ENCODE measurements at places on chromosomes 4 and X.

- DNase-seq: no peak
These were observed 469.1 kb downstream of the GBA3 start for GRCh38 chr4:23161787-23162186.

- DNase-seq: no peak
These were observed 599.1 kb upstream of the GRIA3 start for GRCh38 chrX:122584981-122585380.

DNA sequence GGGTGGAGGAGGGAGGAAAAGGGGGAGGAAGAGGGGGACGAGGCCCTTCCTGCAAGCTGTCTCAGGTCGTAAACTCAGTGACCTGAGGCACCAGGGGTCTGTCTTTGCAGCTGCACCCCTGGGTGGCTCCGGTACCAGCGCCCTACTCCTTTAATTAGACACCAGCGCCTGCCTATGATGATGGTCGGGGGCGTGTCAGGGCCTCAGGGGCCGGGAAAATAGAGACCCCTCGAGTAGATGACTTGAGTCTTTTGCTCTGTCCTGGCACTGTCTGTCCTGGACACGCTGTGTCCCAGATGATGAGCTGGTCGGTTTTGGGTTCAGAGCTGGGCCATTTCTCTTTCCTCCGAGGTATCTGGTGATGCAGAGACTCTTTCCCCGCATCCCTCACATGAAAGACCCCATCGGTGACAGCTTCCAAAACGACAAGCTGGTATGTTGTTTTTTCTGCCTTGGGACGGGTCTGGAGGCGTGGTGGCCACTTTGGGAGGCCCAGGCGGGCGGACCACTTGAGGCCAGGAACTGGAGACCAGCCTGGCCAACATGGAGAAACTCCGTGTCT is 11.2 kb downstream of the SLC25A6 start:
- DNase-seq: no peak

DNA sequence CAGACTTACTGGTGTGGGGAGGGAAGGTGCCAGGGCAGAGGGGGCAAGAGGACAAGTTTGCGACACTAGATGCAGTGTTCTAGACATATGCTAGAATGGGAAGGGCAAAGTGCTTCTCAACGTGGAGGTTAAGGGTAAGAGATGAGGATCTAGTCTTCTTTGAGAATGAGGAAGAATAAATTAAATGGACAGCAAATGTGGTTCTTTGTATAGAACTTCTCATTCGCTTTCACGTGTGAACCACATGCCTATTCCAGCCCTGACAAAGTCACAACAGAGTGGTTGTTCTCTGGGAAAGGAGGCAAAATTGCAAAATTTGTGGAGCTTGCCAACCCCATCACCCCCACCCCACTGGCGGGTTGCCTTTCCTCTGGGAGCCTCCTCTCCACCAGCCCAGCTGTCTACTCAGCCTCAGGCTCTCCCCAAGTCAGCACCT is 1.5 kb upstream of the ANXA5 start:
- no peak for DNase-seq

GRCh38 chr4:131534944-131535645 is 1614.0 kb upstream of the PCDH10 start:
- no peak for DNase-seq

- DNase-seq: no peak
These were observed 12.8 kb downstream of the SCD5 start for GRCh38 chr4:82785611-82786400.

DNA sequence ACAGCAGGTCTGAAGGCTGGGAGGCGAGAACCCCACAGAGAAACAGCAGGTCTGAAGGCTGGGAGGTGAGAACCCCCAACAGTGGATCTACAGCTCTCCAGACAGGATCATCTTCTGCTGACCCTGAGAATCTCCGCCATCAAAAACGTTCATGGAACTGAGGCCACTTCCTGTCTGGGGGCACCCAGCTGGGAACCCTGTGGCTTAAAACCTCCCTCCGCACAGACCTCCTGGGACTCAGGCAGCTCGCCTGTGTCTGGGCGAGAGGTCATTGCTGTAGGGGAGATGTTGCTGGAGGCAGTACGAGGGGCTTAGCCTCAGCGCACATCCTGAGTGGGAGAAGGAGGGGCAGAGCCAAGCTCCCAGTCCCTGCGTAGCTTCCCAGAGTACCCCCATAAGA is 15.1 kb upstream of the CLDN24 start:
- DNase-seq: no peak

- no peak for DNase-seq
These were observed 13.2 kb upstream of the CAPN6 start for GRCh38 chrX:111283446-111283845.

DNA sequence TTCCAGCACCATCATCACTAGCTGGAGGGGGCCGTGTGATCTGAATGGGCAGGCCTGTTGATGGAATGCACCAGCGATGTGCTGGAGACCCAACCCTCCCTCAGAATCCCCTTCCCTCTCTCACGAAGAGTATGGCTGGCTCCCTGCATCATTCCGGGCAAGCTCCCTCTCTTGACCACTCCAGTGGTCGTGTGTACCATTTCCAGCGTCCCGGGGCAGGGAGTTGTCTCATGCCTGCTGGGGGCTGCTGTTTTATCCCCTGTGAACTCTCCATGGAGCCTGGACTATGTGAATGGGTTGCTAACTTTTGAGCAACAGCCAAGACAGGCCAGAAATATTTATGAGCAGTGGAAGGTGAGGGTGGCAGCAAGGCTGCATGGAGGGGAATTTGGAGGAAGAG is 8.1 kb downstream of the CSAG1 start:
- no peak for DNase-seq

- no peak for DNase-seq
These were observed 100.0 kb downstream of the SH3BGRL start for GRCh38 chrX:81301877-81302276.

GRCh38 chrX:37746951-37747350 is 32.9 kb upstream of the CYBB start:
- DNase-seq: no peak

DNA sequence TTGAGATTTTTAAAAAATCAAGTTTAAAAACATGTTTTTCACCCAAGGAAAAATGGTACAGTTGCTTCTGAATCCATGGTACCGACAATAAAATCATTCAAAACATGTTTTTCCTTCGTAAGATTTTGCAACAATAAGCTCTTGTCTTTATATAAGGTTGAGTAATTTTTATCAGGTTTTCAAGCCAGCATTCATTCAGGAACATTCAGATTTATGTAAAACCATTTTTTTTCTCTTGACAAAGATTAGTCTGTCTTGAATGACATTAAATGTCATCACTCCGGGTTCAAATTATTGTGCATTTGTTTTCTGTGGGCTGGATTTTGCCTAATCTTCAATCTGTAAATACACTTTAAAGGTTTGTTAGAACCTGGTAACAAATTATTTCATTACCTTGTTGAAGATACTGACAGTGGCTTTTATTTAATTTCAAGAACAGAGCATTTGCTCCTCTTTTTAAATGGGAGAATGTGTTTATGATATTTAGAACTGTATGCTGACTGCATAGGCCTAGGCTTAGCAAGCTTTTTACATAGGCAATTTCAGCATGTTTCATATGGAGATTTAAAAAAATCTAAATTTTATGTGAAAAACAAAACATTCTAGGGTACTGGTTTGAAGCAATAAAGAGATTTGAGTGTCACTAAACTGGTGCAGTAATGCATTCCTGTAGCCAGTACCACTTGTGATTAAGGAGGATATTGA is 336.4 kb upstream of the HAND2 start:
- no peak for DNase-seq

- DNase-seq: no peak
These were observed 11.4 kb upstream of the SLAIN2 start for GRCh38 chr4:48329976-48330375.

- DNase-seq: no peak
These were observed 94.9 kb upstream of the MYOZ2 start for GRCh38 chr4:119040694-119041185.

GRCh38 chrX:4994855-4995254 is 1233.8 kb downstream of the NLGN4X start:
- DNase-seq: no peak

GRCh38 chrX:108584617-108585211 is 145.1 kb downstream of the COL4A5 start:
- DNase-seq: no peak

GRCh38 chr4:62058571-62058970 is 858.4 kb downstream of the ADGRL3 start:
- DNase-seq: no peak

- DNase-seq: no peak
These were observed 29.4 kb upstream of the ADRA2C start for GRCh38 chr4:3736806-3737205.

DNA sequence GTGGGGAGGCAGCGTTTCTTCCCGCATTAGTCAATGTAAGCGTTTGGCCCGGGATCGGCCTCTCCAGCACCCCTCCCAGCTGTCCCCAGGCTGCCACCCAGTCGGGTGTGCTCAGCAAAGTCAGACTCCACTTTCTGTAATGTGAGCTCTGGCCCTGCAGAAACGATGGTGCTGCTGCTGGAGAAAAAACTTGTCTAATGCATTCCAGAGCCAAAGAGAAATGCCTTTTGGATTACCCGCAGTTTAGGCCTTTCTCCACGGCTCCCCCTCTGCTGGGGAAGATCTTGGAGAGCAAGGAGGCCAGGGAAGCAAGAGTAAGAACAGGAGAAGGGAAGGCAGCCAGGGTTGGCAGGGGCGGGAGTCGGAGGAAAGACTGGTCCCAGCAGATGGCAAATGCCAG is 55.2 kb downstream of the ELF4 start:
- no peak for DNase-seq

DNA sequence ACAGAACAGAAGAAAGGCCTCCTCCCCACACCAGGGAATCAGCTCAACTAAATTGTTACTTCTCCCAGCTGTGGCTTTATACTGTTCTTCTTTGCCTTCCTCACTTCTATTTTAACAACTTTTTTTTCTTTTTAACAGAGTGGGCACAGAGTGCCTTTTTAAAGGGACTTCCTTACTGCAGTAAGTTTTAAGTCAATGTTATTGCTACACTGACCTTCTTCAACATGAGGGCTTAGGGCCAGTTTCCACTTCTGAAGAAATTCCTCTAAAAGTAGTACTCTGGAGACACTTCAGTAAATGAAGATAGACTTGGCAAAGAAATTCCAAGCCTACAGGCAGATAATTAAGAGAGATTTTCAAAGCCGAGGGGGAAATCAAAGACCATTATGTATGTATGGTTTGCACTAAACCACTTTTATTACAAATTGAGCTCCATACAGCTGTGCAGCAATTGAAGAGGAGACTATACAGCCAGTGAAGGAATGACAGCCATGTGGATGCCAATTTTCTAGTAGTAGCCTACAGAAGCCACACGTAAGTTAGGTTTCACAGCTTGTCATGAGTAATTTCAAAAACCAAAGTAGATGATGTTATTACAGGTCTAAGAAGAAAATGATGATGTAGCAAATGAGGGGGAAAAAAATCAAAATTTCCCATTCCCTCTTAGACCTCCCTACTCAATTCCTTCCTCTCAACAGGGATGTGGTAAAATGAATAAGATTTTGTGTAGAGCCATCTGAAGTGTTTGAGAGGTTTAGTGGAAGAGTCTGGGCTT is 36.9 kb upstream of the RASGEF1B start:
- no peak for DNase-seq

GRCh38 chrX:94850811-94851210 is 1176.8 kb downstream of the FAM133A start:
- DNase-seq: no peak

DNA sequence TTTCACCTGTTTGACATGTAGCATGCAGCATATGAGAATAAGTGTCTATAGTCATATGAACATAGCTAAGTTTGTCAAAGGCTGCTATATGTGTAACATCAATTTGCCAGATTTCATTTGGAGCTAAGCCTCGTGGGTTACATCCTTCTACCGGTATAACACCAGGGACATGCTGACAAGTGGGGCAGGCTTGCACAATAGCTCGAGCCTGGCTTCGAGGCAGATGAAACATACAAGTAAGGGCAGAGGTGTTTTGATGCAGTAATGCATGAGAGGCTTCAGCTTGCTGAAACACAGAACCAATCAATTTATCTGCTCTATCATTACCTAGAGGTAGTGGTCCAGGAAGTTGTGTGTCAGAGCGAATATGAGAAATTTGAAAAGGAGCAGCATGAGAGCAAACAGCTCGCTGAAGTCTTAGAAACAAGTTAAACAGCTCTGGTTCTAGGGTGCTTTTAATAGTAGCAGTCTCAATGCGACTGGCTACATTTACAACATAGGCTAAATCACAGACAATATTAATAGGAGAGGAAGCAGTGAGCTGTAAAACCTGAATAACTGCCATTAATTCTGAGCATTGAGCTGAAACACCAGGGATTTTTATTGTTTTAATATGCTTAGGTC is 14.9 kb upstream of the UGDH start:
- no peak for DNase-seq

DNA sequence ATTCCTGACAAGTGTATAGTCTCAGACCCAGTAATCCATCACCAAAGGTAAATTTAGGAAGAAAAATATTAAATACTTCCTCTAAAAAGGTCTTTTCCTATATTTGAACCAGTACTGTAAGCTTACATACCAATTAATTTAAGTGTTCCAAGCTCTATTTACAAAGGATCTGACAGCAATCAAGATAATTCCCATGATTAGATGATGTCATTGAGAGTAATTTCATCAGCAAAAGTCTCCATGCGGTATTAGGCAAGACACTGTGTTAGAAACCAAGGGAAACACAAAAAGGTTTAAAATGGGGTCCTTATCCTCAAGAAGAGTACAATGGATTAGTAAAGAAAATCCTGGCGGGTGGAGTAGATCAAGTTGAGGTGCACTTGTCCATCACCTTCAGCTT is 198.5 kb downstream of the PRDM5 start:
- no peak for DNase-seq

DNA sequence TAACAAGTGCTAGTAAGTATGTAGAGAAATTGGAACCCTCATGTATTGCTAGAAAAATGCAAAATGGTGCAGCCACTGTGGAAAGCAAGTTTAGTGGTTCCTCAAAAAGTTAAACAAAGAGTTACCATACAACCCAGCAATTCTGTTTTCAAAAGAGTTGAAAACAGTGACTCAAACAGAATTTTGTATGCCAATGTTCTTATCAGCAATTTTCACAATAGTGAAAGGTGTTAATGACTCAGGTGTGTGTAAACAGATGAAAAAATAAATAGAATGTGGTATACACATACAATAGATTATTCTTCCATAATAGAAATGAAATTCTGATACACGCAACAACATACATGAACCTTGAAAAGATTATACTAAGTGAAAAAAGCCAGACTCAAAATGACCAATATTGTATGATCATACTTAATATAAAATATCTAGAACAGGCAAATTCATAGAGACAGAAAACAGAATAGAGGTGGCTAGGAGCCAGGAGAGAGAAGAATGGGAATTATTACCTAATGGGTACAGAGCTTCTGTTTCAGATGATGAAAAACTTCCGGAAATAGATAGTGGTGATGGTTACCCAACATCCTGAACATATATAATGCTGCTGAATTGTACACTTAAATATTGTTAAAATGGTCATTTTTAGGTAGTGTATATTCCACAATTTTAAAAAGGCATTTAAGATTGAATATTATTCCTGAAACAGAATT is 51.6 kb downstream of the WDFY3 start:
- DNase-seq: no peak

- DNase-seq: no peak
These were observed 143.0 kb upstream of the PLAC1 start for GRCh38 chrX:134801267-134801666.

- DNase-seq: no peak
These were observed 924 bp upstream of the ENAM start for GRCh38 chr4:70627620-70628019.

- DNase-seq: no peak
These were observed 1.4 kb downstream of the AR start for GRCh38 chrX:67545036-67545821.

Data from activated CD8-positive, alpha-beta memory T cell treated with anti-CD3 and anti-CD28 coated beads for 1 hour (primary cell).